ENCODE measurements at places on chromosomes 11 and 22. TPM values are rescaled to one million over a fixed set of nuclear protein-coding genes. Genes with fewer than 3 reads are reported as not detected.

Gene SLN
- 1.5 TPM for total RNA-seq

Gene STK33
- total RNA-seq, result 3.6 TPM

Gene APOA4
- not detected for total RNA-seq

DNA sequence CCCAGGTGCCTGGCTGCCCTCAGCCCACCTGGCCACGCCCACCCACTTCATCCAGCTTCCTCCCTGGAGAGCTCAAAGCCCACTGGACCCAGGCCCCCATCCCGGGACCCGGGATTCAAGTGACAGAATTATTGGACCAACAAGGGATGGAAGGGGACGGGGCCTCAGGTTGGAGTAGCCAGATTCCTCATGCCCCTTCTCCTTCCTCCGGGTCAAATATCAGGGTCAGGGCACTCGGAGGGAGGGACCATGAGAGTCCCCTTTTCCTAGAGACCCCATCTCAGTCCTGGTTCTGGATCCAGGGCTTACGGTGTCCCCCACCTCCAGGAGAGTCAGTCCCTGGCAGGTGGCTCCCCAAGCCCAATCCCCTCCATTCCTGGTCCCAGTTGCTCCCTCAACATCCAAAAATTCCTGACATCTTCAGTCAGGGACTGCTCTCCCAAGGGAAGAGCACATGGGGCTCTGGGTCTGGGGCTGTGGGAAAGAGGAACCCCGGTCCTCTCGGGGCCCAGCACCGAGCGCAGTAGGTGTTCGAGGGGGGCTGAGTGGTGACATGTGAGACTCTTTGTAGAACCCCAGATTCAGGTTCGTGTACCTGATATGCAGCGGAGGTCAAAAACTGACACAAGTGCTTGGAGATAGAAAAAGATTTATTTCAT lies 37.7 kb downstream of the IGLL5 start:
- H3K4me3 ChIP-seq, result no peak overlapping the region
- H3K27ac ChIP-seq, result no peak overlapping the region
- H3K36me3 ChIP-seq, result no peaks in the 10 kb centered on the region
- no peaks in the 10 kb centered on the region for H3K27me3 ChIP-seq
- H3K4me1 ChIP-seq, result no peaks in the 10 kb centered on the region
- DNase-seq, result no peak

DNA sequence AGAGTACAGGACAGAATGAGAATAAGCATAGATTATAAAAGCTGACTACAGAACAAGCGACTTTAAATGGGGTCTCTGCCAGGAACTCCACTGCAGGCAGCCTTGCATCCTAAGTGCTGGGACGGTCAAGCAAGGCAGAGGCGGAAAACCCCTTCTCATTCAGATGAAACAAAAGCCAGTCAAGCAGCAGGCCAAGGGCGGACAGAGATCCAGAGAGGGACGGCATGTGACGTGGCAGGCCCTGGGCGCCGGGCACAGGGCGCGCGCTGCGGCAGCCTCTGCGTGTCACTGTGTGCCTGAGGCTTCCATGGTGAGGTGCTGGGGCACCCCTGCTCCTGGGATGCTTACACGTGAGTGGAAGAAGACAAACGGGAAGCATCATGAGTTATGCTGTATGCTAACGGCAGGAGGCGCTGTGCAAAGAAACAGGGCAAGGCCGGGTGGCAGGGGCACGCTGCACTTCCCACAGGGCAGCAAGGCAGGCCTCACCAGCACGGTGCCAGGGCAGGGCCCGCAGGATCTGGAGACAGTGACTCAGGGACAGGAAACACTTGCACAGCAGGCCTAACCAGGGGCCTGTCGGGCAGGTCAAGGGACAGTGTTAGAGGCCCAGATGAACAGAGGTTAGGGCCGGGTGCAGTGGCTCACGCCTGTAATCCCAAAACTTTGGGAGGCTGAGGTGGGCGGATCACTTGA lies 6.2 kb downstream of the TOLLIP start:
- H3K27ac ChIP-seq, result peak overlapping the region; percentile 86
- no peaks in the 10 kb centered on the region for H3K36me3 ChIP-seq
- no peaks in the 10 kb centered on the region for H3K27me3 ChIP-seq
- no peaks in the 10 kb centered on the region for H3K4me1 ChIP-seq
- H3K4me3 ChIP-seq, result no peak overlapping the region
- DNase-seq, result no peak

DNA sequence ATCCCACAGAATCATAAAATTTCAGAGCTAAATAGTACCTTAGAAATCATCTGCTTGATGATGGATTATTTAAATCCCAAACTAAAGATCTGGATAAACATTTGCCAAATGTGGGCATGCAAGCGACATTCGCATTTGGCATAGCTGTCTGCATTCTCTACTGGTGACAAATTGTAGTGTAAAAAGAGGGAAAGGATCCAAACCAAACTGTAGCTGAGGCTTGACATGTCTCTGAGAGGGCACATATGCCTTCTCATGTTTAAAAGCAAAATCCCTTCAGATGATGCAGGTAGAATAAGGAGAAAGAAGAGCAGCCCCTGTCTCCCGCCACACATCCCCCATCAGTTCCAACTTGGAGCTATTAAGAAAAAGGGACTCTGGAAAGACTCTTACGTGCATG lies 257.5 kb upstream of the MTNR1B start:
- no peaks in the 10 kb centered on the region for H3K36me3 ChIP-seq
- no peaks in the 10 kb centered on the region for H3K4me1 ChIP-seq
- no peak for DNase-seq
- H3K27ac ChIP-seq, result no peak overlapping the region
- H3K4me3 ChIP-seq, result no peak overlapping the region

DNA sequence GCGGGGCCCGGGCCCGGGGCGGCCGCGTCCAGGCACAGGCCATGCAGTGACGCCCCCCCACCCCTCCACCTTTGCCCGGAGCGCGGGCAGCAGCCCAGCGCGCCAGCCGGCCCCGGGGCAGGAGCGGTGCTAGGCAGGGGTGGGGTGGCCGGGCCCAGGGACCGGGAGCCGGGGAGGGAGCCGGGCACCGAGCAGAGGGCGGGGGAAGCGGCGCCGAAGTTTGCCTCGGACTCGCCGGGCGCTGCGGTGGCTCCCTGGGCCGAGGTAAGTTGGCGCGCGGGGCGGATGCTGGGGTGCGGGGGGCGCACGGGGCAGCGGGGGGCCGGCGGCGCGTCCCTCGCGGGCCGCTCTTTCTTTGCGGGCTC lies 332 bp downstream of the TEAD1 start:
- H3K4me3 ChIP-seq, result peak overlapping the region; percentile 98
- H3K36me3 ChIP-seq, result no peaks in the 10 kb centered on the region
- H3K4me1 ChIP-seq, result no peaks in the 10 kb centered on the region
- H3K27me3 ChIP-seq, result no peaks in the 10 kb centered on the region
